ENCODE measurements at places on chromosomes 5 and 9.

GRCh38 chr5:157548513-157549282 is 26.9 kb downstream of the ADAM19 start:
- DNase-seq = no peak

DNA sequence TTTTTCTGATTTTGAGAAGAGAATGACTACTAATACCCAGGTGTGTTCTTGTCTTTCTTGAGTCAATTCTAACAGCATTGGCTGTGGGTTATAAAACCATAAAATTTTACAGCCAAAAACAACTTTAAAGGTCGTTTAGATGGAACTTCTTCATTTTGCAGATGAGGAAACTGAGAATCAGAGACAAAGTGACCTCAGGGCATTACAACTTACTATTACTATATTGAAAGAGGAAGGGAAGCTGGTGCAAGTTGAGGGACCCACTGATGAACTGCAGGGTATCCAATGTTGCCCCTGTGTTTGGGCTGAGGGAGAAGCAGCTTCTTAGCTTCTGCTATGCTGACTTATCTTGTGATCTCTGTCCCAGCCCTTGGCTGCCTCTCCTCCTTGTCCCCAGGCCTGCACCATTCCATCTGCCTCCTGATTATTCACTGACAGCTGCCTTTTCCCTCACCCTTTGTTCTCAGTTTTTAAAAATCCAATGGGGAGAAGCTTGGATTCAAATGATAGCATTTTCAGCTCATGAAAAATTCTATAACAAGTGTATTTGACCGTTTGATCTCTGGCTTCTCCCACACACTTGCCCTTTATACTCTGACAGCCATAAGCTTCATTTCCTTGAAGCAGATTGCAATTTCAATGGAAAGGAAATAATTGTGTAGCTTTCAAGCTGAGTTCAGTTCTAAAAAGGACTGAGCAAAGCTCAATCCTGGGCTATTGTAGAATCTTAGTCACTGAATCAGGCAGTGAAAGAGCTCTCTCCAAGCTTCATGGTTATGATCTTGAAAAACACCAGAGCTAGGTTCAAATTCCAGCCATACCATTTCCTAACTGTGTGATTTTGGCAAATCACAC is 68.5 kb downstream of the TMC1 start:
- DNase-seq = no peak

DNA sequence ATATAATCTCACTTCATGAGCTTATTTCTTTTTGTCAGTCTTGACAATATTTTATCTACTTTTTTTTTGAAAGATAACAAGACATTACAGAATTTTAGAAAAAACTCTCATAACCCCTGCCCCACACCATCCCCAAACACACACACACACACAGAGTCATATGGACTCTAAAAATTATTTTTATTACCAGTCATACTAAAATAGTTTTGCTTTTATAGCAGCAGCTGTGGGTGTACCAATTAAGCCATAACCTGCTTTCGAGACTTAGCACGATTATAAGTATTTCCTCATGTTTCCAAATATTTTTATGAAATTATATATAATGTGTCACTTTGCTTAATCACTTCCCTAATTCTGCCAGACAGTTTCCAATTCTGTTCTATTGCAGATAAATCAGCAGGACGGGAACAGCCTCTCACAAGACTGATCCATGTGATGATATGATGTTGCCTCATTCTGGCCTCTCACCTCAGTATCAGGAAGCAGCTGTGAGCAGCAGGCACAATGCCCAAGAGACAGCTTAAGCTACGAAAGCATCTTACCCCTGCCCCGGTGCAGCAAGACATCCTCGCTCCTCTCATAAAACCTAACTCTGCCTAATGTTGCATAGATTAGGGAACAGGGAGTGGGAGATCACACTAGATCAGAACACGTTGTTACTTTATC is 7.0 kb downstream of the PDCL start:
- no peak for DNase-seq

DNA sequence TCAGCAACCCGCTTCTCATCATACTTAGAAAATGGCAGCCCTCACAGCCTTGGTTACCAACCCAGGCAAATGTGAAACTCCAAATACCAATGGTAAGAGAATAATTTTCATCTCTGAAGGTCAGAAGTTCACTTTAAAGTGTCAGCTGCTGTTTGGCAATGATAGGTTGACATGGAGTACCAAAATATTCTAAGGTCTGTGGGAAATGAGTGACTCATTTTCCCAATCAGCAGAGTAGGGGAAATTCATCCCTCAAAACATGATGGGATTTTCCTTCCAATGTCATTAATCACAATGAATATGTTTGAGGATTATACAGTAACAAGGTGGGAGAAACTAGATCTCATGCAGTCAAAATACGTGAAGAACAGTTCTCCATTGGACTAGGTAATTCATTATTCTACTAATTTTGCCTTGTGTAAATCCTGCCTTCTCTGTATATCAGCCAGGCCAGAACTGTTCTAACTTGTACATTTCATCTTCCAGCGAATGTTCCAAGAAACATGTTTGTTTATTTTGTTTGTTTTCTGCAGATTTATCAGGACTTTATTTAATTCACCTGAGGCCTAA is 53.1 kb upstream of the ERBIN start:
- no peak for DNase-seq

DNA sequence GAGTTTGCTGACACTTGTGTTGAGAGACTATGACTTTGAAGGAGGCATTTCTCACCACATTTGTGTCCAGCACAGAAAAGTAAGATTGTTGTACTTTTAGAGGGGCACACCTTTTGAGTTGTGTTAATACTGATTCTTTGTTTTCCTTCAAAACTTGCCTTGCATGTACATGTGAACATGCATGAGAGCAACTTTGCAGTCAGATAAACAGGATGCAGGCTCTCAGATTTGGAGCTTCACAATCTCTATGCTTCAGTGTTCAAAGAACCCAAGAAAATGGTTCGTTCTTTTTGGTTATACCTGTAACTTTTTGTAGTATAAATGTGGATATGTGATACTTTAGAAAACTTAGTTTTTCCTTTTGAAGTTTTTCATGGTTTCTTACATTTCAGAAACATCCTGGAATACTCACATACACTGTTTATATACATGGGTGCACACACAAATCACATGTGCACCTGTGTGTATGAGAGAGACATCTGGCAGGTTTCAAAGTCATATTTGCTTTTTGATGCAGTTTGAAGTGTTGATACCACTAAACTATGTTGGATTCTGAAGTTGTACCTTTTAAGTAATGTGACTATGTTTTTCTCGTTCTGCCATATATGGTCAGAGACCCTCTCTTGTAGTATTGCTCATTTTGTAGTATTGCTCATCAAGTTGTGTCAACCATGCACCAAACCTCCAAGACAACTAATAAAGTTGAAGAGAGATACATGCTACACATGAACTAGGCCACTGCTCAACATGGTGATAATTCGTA is 190.7 kb downstream of the CD180 start:
- DNase-seq = no peak

- no peak for DNase-seq
Measured at GRCh38 chr5:124519396-124519795, 227.0 kb downstream of the ZNF608 start.

DNA sequence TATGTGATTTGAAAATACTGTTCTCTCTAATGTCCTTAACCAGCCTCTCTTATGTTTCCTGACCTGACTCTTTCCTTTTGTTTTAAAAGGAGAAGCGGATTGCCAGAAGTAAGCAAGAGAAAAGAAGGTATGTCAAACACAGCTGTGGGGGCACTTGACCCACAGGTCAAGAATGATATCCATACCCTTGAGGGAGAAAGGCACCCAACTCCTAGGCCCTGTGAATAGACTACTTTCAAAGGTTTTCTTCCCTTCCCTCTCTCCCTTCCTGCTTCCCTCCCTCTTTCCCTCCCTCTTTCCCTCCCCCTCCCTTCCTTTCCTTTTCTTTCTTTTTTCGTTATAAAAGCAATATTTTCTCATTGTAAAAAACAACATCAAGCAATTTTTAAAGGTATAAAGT is 306.8 kb downstream of the TRPM3 start:
- no peak for DNase-seq

DNA sequence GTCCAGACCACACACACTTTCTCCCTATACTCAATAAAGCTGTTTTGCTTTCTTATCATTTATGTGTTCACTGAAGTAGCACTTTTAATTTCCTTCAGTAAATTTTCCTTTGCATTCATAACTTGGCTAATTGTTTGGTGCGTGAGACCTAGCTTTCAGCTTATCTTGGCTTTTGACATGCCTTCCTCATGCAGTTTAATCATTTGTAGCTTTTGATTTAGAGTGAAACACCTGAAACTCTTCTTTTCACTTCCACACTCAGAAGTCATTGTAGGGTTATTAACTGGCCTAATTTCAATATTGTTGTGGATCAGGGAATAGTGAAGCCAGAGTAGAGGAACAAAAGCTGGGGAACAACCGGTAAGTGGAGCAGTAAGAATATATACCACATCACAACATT is 114.7 kb downstream of the ST8SIA4 start:
- no peak for DNase-seq

DNA sequence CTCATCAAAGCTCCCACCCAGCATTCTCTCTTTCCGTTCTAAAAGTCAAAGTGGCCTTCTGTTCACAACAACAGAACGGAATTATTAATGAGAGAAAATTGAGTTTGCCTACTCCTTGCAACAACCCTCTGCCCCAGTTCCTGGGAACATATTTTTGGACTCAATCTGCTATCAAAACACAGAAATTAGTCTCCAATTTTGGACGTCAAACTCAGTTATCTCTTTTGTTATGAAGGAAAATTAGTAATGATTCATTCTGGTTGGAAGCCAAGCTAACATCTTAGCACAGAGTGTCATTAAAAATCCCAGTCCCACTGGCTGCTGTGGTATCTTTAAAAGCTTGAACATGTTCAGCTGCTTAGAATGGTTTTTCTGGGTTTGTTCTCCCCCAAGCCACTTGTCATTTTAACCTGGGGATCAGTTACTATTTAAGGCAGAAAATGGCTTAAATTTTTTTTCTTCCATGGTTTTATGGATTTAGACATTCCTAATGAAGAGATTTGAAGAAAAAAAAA is 343.2 kb downstream of the TRIM32 start:
- no peak for DNase-seq

- no peak for DNase-seq
Measured at GRCh38 chr5:169549453-169550100, 34.0 kb upstream of the SPDL1 start.

DNA sequence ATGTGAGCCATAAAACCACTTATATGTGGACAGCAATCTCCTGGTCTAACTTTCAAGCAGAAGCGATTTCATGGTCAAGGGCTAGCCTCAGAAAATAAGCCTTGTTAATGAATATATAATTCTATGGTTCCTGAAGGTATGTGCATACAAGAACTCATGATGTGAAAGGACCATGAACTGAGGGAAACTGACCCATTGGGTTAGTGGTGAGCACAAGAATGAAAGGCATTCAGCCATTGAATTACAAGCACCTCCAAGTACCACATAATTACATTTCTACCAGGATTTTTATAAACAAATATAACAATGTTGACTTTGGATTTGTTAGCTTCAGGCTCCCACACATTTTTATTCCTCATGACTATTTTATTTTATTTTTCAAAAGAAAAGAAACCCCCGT is 459.0 kb downstream of the TLE4 start:
- DNase-seq = no peak

DNA sequence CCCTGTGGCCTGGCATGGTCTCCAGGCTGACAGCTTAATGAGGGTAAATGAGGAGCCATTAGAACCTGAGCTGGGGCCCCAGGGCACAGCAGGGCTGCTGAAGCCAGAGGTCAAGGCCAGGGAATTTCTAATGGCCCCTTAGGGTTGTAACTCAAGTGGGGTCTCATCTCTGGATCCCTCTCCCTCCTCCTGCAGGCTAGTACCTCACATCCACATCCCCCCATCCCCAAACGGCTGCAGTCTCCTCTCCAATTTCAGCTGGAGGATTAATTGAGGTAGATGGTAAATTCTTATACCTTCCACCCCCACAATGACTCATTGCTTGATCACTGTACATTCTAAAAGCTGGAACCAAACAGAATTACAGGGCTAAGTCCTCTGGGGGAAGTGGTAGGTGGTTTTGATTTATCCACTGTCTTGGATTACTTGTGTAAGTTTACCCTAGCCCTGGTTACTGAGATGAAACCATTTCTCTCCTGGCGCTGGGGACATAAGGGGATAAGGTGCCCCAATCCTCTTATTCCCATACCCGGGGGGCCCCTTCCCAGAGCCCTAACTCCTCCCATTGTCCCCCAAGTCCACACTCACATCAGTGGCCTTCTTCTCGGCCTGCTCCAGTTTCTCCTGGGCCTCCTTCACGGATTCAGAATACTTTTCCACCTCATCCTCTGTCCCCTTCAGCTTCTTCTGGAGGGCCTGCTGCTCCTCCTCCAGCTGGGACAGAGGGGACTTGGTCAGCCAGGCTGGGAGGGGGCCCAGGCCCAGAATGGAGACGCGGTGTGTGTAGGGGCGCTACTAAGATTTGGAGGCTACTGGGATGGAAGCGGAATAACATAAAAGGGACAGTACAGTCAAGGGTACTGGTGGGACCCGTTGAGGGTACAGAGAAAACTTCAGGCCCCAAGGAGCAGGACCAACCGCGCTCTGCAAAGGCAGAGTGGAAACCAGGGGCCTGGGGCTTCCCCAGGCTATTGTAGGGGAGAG is 875 bp downstream of the TPM2 start:
- DNase-seq = no peak

DNA sequence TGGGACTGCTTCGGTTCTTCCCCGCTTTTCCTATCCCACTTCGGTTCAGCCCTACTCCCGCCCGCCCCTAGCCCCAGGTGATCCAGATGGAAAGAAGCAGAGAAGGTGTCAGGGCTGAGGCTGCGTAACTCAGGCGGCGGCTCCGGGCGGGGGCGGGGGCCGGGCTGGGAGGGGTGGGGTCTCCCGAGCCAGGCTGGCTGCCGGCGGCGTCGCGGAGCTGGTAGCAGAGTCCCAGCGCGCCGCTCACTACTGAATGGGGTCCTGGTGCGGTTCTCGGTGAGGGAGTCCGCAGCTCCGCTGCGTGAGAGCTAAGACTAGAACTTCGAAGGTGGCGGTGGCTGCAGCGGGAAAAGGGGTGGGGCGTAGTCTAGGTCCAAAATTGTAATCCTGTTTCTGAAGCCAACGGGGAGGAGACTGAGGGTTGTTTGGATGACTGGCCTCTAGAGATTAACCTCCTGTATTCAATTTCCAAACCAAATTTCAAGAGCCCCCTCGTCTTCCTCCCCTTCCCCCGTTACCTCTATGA is 1.4 kb downstream of the PRR16 start:
- DNase-seq = no peak

GRCh38 chr5:15252331-15252730 is 247.6 kb upstream of the FBXL7 start:
- no peak for DNase-seq

DNA sequence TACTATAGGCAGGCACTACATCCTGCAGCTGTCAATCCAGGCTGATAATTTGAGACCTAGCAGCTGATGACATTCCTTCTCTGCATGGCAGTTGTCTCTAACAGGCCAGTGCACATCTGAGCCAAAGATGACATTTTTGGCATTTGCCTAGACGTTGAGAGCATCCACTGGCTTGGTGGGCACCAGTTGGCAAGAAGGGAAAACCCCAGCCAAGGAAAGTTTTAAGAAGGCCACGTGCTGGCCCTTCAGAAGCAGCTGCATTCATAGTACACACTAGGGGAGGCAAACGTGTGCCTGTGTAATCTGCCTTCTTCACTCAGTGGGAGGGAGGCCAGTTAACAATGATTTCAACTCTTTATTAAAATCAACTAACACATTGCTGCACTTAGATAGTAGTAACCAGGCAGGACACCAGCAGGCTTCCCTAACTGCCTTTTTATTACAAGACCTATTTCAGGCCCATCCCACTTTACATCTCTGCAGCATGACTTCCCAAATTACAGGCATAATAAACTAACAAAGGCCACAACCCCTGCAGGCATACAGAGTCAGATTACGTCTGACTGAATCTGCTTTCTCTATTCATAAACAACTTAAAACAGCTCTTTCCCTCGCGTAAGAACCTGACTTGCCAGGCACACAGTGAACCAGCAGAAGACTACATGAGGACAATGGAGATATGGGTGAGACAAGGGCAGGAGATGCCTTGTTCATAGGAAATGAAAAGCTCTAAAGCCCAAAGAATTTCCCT is 576.3 kb downstream of the PDE4D start:
- no peak for DNase-seq
